ENCODE measurements at places on chromosomes 3 and 15.

DNA sequence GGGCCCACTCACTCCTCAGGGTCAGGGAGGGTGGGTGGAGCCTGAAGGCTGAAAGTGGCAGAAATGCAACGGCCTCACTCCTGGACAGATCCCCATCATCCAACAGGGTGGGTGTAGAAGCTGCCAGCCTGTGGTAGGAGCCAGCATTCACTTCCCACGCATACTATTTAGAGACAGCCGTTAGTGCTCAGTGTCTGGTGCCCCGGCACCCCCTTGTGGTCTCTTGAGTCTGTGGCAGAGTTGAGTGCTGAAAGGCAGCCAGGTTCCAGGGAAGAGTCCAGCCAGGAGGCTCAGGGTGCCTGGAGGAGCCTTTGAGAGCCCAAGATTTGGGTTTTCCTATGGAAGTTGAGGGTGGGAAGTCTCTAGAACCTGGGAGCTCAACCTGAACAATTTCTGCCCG is 2.1 kb upstream of the GNAT1 start:
- DNase-seq = no peak

- DNase-seq = no peak
Measured at GRCh38 chr15:31571676-31572075, 245.0 kb downstream of the KLF13 start.

- DNase-seq = no peak
Measured at GRCh38 chr3:121473001-121473400, 72.8 kb downstream of the POLQ start.

DNA sequence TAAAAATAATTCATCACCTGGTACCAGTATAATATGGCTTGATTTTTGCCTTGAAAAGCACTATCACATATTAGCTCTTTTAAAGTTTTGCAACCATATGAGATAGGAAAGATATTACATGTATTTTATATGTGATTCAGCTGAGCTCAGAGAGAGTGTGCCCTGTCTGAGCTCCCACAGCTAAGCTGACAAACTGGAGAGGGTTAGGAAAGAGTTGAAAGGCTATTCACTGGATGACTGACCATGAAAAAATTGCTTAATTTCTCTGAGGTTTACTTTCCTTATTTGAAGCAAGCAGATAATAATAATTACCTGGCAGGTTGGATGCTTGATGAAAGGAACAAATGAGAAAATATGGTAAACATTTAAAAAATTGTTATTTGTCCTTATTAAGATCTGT is 97.4 kb upstream of the CCDC80 start:
- no peak for DNase-seq

DNA sequence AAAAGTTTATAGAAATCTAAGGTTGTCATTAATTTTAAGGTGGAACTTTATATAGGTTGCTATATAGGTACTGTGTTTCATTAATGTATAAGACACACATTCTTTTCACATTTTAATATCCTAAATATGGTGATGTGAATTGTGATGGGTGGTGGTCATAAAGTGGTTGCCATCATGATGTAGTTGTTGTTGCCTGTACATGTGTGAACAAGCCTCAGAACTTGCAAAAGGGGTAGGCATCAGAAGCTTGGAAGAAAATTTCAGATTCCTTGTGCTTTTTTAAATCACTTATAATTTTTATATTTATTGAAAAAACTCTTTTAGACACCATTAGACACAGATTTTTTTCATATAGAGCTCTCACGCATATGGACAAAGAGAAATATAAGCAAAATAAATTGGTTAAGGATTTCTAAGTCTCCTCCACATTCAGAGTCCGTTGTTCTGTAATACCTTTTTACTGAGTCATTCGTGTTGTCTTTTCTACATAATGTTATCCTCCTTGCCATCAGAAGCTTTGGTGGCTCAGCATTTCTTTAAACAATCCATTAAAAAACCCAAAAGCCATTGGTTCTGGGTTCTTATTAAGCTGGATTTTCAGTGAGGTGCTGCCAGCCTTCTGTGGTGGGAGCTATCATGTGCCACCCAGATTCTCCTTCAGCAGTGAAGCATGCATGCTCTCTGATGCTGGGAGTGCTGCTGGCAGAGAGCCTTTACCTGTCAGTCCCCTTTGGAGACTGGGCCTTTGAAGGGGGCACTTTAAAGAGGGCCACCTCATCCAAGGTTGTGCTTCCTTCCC is 140.4 kb upstream of the GALNT15 start:
- no peak for DNase-seq

DNA sequence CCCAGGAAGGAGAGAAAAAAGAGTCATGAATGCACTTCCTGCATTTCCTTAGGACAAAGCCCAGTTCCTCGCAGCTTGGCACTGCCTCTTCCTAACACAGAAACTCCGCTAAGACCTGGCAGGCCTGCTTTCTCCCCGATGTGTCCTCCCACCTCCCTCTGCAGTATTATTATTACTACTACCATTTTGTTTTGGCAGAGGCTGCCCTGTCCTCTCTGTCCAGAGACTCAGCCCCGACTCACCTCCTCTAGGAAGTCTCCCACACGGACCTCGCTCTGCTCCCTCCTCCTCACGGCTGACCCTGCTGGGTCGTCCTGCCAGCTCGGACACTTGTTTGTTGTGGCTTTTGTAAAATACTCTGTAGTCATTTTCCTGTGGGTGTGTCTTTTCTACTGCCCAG is 107.2 kb upstream of the HACD2 start:
- no peak for DNase-seq

GRCh38 chr15:62090988-62091387 is 24.2 kb downstream of the C2CD4A start:
- no peak for DNase-seq

- DNase-seq = no peak
Measured at GRCh38 chr3:52240886-52241370, 2.0 kb upstream of the TWF2 start.

GRCh38 chr15:59180945-59181600 is 25.6 kb upstream of the LDHAL6B start:
- no peak for DNase-seq

DNA sequence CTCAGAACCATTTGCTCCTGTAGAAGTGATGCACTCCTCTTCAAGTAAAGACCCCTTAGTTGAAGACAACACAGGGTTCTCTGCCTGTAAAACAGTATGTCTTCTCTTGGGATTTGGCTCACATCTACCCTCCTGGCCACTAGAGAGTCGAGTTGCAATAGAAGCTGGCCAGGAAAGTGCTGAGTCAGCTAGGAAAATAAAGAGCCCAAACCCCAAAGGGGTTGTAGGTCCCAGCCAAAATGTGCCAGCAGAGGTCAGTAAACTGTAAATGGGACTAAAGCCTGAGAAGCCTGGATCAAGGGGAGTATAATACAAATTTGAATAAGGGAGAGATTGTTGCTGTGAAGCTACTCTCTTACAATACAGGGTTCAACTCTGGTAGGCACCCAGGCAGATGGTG is 37.2 kb upstream of the THBS1 start:
- DNase-seq = no peak

DNA sequence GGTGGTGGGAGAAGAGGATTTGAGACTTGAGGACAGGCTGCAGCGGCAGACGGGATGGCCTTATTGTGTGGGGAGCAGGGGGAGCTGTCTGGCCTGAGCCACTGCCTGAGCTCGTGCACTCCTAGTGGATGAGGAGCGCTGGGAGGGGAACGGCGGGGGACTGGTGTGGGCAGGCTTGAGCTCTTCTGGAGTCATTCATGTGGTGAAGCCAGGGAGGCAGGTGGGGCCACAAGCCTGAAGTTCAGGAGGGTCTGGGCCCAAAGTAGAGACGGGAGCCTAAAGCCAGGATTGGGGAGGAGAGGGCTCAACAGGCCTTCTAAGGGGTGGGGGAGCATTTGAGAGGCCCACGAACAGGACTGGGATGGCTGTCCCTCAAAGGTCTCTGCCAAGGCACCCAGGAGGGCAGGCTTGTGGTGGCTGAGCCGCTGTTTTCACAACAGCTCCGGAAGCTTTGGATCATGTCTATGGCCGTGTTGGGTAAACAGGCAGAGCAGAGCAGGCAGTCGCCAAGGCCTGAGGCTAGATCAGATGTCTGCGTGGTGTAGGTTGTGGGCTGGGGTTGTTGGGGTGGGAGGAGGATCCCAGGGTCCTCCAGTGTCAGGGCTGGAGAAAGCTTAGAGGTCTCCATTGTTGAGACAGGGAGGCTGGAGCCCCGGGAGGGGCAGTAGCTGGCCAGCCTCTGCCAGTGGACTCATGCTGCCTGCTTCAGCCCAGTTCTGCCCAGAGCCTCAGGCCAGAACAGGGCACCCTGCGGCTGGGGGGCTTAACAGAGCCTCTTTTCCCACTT is 8.2 kb downstream of the PRKCD start:
- no peak for DNase-seq

- no peak for DNase-seq
Measured at GRCh38 chr3:52817860-52818259, 12.6 kb downstream of the ITIH4 start.

DNA sequence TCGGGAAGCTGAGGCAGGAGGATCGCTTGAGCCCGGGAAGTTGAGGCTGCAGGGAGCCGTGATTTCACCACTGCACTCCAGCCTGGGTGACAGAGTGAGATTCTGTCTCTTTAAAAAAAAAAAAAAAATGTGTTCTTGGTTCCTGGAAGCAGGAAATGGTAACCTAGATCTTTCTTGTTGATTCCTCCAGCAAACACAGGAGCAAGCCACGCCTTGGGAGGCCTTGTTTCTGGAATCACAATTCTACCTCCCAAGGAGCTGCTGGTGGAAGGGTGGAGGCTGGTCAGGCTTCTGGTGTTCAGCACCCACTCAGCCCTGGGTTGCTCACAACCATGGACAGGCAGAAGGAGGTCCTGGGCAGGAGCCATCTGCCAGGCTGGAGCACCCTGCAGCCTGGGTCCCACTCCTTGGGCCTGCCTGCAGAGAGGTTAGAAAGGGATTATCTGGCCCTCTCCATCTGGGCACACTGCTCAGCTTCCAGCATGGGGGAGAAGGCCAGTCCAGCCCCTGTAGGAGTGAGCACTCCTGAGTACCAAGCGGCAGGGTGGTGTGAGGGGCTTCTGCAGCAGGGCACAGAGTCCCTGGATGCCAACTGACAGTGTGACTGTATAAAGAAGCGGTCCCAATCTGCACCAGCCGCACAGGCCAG is 65.6 kb downstream of the ABTB1 start:
- no peak for DNase-seq

GRCh38 chr15:35738370-35738769 is 192.4 kb upstream of the DPH6 start:
- DNase-seq = no peak

DNA sequence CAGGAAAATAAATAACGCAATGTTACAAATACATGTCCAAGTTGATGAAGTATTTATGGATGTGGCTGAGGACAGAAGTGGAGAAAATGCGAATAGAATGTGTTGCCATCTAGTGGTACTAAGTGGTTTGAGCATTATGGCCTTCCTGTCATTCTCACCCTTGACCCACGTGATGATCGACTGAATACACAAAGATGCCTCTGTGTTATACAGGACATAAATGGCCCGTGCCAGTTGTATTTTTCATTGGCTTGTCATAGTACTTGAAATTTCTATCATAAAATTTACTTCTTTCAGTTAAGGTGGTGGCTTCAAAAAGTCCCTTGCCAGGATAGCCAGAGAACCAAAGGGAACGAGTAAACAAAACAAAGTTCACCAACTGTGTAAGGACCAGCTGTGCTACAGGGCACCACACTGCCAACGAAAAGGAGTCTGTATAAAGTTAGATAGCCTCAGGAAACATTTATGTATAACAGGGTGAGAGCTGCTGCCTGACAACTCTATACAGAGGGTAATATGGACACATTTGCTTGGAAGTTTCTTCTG is 103.7 kb downstream of the MYH15 start:
- peak; percentile 80 for DNase-seq

DNA sequence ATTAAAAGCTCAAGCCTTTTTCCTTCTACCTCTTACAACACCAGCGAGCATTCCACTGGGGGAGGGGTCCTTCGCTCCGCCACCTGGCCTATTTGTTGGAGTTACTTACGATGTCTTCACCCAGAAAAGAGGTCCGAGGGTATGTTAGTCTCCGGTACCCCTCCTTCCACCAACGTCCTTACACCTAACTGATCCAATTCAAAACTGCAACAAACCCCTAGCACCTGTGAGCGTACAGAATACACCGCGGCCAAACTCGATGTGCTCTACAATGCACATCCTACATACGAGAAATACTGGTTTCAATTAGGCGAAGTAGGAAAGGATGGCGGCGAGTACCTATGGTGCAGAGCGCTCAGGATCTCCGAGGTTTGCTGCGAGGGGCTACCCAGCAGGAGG is 944 bp downstream of the SLITRK3 start:
- DNase-seq = no peak

GRCh38 chr3:55333046-55333445 is 154.1 kb downstream of the WNT5A start:
- no peak for DNase-seq

DNA sequence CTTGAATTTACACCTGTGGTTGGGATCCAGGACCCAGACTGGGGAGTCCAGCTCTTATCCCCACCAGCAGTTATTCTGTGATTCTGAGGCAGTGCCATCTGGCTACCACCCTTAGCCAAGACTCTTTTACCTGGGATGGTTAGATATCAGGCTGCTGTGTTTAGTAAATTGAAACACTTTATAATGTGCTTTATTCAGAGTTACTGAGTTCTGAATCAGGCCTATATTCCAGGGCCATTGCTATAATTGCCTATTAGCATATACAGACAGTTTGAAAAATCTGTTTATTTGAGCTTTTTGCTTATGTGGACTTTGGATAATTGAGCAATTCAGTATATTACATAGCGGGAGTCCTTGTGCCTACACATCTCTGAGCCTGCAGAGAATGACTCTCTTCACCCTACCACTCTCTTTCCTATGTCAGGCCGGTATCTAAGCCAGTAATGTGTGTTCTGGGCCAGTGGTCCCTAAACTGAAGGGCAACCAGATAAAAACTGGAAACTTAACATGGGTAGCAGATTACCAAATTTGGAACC is 45.4 kb upstream of the TRAK1 start:
- no peak for DNase-seq

DNA sequence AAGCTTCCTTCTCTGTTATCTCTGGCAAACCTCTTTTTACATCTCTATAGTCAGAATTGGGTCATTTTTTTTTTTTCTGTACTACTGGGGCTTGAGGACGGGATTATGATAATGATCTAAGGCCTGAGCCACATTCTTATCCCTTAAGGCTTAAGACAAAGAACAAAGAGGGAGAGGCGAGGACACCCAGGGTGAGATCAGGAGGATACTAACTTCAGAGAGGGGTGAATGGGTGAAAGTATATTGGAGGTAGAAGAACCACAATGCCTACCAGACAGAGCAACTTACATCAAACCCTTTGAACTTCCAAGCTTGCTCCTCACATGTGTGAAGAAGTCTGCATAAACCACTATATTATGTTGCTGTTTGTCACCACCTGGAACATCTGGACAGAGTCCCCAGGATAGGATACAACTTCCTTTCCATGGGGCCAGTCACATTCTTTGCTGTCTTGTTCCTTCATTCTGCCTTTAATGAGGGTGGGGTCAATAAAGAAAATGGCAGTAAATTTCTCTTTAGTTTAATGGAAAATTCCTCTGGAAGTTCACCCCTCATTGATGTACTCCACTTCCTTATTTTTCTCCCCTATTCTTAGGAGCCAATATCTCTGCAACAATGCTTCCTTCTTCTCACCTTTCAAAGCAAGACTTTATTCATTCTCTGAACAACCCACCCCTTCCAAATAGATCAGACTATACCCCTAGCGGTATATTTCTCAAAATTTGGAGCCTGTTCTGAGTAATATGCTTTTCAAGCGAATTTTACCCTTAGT is 9.1 kb upstream of the PDCD6IP start:
- DNase-seq = no peak

- no peak for DNase-seq
Measured at GRCh38 chr15:99006146-99006545, 1.4 kb downstream of the PGPEP1L start.

- no peak for DNase-seq
Measured at GRCh38 chr15:70615435-70616310, 147.7 kb downstream of the UACA start.

GRCh38 chr15:80838012-80838411 is 58.8 kb downstream of the CEMIP start:
- no peak for DNase-seq

Data from NCI-H1436 treated with DMSO at 0.1 percent for 48 hours (cell line).